ENCODE measurements at places on chromosomes 2 and 18.

DNA sequence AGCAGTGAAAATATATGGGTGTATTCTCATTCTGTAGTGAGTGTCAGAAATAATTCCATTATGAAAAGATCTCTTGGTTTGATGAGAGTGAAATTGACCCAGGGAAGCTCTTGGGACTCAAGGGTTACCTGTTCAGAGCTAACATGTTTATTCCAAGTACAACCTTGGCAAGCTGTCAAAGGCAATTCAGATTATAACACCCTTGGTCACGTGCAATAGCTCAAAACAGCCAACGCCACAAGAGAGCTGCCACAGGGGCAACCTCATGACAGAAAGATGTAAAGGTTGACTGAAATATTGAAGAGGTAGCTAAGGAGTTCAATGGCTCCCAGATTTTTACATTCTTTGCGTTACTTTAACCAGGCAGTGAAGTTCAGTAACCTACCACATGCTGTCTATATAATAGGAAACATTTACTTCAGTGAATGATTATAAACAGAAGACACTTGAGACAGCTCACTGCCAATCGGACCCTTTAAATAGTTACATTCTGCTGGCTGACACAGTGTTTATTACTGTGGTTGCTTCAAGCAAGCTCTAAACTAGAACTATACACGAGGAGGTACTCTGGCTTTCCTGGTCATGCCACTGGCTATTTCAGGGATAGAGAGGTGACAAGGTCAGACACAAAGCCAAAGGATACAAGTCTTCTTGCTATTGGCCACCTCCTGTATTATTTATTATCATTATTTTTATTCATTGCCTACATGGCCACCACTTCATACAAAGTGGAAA lies 187.3 kb downstream of the PID1 start:
- DNase-seq = no peak

- DNase-seq = no peak
Measured at GRCh38 chr2:7011356-7012083, 94.3 kb downstream of the RNF144A start.

DNA sequence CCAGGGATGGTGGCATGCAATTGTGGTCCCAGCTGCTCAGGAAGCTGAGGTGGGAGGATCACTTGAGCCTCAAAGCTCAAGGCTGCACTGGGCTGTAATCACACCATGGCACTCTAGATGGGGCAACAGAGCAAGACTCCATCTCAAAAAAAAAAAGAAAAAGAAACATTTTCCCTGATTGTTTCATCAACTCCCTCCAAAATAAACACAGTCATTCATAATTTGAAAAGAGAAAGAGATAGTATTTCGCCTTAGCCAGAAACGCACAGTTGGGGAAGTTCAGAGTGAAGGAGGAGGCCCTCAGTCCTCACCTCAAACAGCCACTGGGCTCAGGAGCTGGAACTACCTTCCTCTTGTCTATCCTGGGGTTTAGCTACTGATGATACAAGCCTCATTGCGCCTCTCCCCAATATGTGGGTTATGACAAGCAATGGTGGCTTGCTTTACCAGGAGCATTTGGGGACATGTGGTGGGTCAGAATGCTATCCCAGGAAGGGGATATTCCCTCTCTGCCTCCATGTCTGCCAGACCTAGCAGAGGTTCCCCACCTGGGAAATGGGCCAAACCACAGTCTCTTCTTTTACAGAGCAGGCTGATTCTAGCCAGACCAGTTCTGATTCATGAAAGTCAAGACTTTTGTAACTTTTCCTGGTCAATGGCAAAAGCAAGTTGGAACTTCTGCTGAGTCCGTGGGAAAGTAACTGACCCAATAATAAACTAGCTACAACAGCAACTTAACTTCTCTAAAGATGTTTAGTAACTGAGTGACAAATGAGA lies 22.2 kb upstream of the TMEM87B start:
- peak; percentile 38 for DNase-seq

- no peak for DNase-seq
Measured at GRCh38 chr2:17058772-17059402, 393.3 kb upstream of the CYRIA start.

DNA sequence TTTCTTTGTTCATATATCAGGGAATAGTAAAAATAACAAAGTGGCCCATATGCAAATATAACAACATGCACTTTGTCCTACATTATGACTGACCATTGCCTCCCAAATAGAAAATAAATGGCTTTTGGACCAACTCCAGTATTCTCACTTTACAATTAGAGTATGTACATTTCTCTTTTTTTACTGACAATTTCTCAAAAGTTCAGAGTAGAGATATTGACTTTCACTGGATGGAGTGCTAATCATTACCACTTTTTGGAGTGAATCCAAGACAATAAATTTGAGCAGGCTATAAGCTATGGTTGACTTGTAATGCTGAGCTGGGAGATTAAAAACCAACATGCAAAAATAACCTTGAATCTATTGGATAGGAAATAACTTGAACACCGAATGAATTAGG lies 987.4 kb downstream of the SUCLG1 start:
- no peak for DNase-seq

GRCh38 chr18:3029215-3029952 lies 16.4 kb upstream of the LPIN2 start:
- peak; percentile 56 for DNase-seq

- DNase-seq = no peak
Measured at GRCh38 chr2:157256626-157257025, 879 bp upstream of the GALNT5 start.

DNA sequence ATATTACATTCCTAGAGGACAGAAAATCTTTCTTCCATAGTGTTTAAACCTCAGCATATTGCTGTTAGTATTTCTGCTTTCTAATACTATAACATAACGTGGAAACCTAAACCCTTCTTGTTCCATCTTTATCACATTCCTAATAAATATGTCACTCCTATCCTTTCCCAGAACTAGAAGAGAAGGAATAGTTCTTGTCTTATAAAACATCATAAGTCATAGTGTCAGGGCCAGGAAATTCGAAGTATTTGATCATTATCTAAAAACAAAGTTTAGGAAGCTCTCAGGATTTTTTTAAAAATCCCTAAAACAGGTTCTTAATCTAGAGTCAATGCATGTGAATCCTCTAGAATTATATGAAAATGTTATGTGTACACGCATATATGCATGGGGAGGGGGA lies 2.0 kb downstream of the NHEJ1 start:
- DNase-seq = no peak

- no peak for DNase-seq
Measured at GRCh38 chr2:140734992-140735391, 1395.8 kb downstream of the LRP1B start.

Measured in osteocyte (in vitro differentiated cells).